Stimulated activated CD4-positive, alpha-beta T cell treated with anti-CD3 and anti-CD28 coated beads, TNF-alpha, amount 100 ng/mL, for 24 hours (primary cell): ENCODE measurements at places on chromosomes 13 and 19.

DNA sequence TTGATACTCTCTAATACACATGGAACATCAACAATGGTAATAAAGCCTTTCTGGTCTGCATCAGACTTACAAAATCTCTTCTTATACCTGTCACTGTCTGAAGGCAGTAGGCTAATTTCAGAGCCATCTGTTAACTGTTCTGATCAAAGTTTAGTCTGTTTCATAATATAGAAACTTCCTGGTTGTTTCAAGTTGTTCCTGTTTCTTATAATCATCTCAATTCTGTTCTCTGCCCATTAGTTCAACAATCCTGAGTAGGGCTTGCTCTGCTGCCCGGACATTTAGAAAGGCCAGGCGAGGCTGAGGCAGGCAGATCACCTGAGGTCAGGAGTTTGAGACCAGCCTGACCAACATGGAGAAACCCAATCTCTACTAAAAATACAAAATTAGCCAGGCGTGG, 5.4 kb upstream of the ZSCAN5A start:
- DNase-seq: no peak

GRCh38 chr19:3304871-3305423, 61.4 kb upstream of the NFIC start:
- peak; percentile 68 for DNase-seq

GRCh38 chr19:10201176-10201575, 6.4 kb upstream of the DNMT1 start:
- no peak for DNase-seq

DNA sequence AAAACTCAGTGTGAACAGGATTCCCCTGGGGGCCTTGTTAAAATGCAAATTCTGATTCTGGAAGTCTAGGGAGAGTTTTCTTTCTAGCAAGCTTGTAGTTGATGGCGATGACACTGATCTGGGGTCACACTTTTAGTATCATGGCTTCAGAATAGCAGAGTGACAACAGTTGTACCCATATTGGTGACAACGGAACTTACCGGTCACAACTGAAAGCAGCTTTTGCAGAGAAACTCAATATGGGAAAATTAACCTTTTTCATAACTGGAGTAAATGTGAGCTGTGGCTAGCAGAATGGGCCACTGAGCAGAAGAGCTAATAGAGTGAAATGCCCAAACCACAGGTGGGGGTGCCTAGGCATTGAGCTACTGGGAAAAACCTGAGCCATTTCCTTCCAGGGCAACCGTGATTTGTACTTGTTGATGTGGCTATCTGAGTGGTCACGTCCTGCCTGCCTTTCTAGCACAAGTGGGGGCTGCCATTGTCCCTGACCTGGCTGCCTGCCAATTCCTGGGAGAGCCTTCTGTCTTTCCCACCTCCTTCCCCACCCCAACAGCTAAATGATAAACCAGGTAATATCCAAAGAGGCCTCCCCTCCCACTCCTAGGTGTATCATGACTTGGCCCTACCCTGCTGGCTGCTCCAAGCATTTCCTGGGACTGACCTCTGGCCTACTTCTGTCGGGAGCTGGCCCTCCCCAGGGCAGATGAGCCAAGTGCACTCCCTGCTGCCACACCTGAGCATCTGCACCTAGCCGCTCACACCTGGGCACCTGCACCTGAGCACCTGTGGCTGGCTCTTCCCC, 1.7 kb upstream of the SLC10A2 start:
- no peak for DNase-seq

DNA sequence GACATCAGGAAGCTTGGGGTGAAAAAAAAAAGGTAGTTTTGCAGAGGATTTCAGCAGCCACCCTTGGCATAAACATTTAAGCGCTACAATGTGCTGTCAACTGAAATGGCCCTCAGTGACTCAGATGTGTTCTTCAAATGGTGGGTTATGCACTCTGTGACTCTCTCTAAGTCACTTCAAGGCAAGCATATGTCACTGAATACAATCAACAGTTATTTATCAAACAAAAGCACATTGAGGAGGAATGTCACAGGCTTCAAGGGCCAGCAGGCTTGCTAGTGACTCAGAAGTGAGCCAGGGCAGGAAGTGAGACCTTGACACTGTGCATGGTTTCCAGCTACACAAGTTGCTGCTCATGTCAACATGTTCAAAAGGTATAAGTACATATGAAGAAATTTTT, 523.7 kb upstream of the HTR2A start:
- no peak for DNase-seq

- no peak for DNase-seq
Observed at GRCh38 chr19:5155586-5156210, 184.9 kb downstream of the PTPRS start.

- DNase-seq: no peak
Observed at GRCh38 chr19:54017261-54017660, 25.8 kb downstream of the CACNG6 start.

- DNase-seq: no peak
Observed at GRCh38 chr13:113801289-113801961, 42.4 kb downstream of the TMEM255B start.

DNA sequence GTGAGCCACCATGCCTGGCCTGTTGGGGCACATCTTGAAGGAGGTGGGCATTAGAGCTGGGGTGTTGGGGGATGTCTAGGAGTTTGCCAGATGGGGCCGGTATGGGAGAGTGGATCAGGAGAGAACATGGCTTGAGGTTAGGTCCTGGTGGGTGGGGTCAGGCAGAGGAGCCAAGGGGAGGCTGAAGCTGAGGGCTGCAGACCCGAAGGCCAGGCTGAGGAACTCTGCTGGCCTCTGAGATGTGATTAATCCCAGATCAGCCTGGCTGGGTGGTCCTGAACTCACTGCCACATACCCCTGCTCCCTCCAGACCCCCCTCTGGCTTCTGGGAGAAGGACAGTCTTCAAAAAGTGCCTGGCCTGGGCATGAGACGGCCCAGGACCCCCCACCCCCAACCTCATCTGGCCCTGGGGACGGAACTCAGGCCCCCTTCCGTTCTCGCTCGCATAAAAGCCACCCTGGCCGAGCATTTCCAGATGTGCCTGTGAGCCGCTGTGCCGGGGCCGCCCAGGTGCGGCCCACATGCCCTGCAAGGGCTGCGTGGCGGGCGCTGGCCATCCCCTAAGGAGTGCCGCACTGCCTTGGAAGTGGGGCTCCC, 2.7 kb downstream of the FSTL3 start:
- DNase-seq: no peak

GRCh38 chr19:5961969-5962945, 15.7 kb downstream of the RANBP3 start:
- peak; percentile 36 for DNase-seq

DNA sequence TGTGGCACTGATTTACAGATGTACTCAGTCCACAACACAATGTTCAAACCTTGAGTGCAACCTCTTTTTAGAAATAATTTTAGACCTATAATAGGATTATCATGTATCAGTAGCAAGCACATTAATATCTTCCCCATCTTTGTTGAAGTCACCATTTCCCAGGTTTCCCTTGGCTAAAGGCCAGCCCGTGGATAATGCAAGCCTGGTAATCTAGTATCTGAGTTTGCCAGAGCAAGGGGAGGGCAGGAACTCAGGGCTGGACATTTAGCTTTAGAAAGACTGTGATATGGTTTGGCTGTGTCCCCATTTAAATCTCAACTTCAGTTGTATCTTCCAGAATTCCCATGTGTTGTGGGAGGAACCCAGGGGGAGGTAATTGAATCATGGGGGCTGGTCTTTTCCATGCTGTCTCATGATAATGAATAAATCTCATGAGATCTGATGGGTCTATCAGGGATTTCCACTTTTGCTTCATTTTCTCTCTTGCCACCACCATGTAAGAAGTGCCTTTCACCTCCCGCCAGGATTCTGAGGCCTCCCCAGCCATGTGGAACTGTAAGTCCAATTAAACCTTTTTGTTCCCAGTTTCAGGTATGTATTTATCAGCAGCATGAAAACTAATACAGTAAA, 37.7 kb downstream of the SLC6A16 start:
- no peak for DNase-seq

DNA sequence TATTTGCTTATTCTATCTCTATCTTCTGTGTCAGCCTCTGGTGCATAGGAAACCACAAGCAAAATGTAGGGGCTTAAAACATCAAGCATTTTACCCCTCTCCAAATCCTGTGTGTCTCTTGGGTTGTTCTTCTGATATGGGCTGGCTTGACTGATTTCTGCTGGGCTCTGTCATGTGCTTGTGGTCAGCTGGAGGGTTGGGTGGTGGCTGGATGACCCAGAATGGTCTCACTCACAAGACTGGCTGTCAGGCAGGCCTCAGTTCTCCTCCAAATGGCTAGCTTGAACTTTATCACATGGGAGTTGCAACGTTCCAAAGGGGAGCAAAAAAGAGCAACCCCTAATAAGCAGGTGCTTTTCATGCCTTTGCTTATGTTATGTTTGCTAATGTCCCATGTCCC, 9.6 kb upstream of the LYPD5 start:
- DNase-seq: no peak

- peak; percentile 32 for DNase-seq
Observed at GRCh38 chr19:46493236-46494145, 2.2 kb downstream of the PNMA8B start.
